AG09309 (cell line): ENCODE measurements at places on chromosomes 5 and 9.

DNA sequence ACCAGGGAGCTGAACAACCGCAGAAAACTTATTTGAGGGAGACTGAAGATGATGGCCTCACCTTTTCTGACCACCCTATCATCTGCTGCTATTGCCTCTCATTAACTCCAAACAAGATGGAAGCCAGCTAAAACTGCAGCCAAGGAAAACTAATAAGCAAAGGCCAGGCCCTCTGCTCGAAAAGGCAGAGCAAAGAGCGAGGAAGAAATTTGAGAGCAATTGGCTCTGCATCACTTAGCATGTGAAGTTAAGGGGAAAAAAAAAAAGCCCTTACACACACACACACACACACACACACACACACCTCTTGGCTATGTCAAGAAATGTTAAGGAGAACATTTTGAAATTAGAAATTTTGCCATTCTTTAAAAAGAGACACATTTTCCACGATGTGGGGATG is 228.1 kb upstream of the CYLC2 start:
- no peak for DNase-seq

- DNase-seq: no peak
These were observed 125.8 kb downstream of the ZNF354C start for GRCh38 chr5:179185941-179186411.

GRCh38 chr9:97636903-97637302 is 3.3 kb downstream of the NCBP1 start:
- DNase-seq: no peak

- DNase-seq: no peak
These were observed 53.0 kb downstream of the SH3RF2 start for GRCh38 chr5:145989428-145989827.

GRCh38 chr9:1285526-1285925 is 235.4 kb downstream of the DMRT2 start:
- DNase-seq: no peak

- DNase-seq: peak; percentile 85
These were observed 21.2 kb downstream of the DYNC2I2 start for GRCh38 chr9:128635266-128636023.
